ENCODE measurements at places on chromosomes 1 and 21.

DNA sequence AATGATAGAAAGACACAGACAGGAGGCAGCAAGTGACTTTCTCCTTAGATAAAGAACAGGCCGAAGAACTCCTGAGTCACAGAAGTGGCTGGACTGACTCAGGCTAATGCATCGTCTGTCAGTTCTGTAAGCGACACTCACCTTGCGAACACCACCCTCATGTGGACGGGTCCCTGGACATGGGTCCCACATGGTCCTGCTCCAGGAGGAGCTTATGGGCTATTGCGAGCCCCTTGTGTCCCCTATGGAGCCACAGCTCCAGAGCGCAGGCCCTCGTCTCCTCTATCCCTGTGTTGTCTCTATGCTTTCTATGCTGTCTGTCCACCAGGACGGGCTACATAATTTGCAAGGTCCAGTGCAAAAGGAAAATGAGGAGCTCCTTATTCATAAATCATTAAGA, 85.8 kb downstream of the TRABD2B start:
- DNase-seq, result no peak

GRCh38 chr1:8858112-8858668, 20.3 kb downstream of the ENO1 start:
- no peak for DNase-seq

GRCh38 chr1:89873770-89874169, 52.9 kb downstream of the LRRC8D start:
- DNase-seq, result no peak

DNA sequence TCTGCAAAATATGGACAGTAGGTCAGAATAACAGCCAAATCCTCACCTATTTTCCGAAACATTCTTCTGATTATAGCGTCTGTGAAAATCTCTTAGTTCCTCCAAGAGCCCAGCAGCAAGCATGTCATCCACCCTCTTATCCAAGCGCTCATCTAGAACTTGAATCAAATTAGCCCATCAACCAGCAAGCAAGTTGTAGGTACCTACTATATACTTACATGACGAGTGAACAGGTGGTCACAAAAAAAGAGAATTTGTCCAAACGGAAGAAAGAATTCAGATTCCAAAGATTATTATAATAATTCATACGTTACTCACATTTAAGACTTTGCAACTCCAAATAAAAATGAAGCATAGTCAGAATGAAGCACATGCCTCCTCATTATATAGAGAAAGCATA, 35.4 kb downstream of the TRIT1 start:
- DNase-seq, result no peak

GRCh38 chr1:187001198-187001889, 172.6 kb downstream of the PLA2G4A start:
- DNase-seq, result no peak

DNA sequence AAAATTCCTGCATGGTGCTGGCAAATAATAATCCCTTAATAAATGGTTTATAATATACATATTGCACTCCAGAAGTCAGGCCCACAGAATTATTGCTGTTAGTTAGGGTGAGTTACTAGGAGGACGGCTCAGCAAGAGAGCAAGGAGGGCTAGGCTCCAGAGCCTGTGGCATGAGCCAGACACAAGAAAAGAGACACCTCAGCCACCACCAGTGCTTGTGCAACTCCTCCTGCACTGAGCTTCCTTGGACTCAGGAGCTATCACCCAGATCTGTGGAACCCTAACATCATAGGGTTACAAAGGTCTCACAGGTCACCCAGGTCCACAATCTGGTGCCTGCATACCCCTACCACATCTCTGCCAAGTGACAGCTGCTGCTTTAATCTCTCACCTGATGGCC, 12.8 kb upstream of the LRRC8D start:
- no peak for DNase-seq

- no peak for DNase-seq
Observed at GRCh38 chr1:186301448-186301847, 73.6 kb downstream of the TPR start.

DNA sequence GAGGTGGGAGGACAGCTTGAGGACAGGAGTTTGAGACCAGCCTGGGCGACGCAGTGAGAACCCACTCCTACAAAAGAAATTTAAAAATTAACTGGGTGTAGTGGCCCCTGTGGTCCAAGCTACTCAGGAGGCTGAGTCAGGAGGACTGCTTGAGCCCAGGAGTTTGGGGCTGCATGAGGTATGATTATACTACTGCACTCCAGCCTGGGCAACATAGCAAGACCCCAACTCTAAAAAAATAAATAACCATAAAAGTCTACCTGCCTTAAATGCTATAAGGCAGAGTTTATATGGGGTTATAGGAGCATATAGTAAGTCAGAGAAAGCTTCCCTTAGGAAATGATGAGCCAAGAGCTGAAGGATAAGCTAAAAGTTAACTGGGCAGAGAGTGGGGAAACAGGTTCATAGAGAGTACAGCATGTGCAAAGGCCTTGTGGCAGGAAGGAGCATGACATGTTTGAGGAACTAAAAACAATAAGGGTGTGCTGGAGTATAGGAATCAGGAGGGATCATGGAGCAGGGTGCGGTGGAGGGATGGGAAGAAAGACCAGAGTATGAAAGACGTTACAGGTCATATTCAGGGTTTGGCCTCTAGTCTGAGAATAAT, 68.3 kb downstream of the ADSS2 start:
- DNase-seq, result no peak

- DNase-seq, result no peak
Observed at GRCh38 chr1:64875101-64875500, 91.2 kb downstream of the JAK1 start.

Data from NCI-H1105 treated with DMSO at 0.1 percent for 48 hours (cell line).